ENCODE measurements at places on chromosomes 6 and 20.

DNA sequence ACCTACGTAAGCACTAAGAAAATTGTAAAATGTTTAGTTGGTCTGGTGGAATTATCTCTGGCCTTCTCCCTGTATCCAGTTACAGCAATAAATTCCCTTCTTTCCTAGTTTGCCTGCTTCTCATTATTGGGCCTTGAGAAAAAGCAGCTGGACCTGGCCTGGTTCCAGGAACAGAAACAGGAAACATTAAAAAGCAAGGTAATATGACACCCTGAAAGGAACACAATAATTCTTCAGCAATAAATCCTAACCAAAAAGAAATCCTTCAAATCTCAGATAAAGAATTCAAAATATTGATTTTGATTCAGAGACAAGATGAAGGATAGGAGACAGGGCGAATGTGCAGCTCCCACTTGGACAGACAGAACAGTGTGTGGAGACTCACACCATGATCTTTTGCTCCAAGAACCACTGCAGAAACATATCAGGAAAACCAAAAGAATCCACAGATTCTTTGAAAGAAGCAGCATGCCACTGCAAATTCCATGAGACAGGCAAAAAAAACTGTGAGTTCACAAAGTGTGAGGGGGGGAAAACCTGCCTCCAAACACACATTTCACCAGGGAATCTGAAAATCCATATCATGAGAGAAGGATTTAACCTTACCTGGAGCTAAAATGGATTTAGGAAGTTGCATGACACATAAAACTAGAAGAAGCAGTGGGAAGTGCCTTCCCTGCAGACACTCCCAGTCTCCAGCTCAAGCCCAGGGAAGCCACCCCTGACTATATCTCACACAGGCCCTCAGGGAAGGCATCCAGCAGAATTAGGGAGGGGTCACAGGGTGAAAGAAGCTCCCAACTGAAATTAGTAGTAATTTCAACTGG is 28.9 kb downstream of the TREM1 start:
- no peak for DNase-seq

GRCh38 chr6:81748994-81749393 is 3.5 kb downstream of the TENT5A start:
- no peak for DNase-seq

DNA sequence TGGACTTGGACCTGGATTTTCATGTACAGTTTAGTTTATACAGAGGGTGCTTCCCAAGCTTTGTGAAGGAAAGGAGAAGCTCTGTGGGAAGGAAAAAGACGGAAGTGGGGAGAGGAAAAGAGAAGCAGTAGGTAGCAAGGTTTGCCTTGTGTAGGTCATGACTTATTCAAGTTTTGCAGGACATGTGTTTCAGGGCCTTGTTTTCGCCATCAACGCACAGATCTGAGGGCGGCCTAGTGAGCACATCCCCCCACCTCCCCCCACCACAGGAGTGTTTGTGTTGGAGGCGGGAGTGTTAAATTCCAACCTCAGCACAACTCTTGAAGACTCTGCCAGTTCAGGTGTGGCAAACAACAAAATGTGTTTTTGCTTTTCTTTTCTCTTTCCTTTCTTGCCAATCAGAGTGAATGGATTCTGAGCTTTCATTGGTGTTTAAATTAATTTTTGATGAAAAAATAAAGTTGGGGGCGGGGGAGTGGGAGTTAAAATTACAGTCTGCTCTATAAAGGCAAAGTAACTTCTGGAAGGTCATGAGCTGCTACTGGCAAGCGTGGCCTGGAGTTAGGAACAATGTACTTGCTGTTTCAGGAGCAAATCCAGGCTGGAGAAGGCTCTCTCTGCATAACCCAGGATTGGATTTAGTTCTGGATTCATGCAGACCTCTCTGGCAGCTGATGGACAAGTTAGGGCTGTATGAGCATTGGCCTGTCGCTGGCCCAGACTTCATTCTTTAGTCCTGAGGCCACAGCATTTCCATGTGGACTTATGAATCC is 338.5 kb downstream of the CD83 start:
- no peak for DNase-seq

DNA sequence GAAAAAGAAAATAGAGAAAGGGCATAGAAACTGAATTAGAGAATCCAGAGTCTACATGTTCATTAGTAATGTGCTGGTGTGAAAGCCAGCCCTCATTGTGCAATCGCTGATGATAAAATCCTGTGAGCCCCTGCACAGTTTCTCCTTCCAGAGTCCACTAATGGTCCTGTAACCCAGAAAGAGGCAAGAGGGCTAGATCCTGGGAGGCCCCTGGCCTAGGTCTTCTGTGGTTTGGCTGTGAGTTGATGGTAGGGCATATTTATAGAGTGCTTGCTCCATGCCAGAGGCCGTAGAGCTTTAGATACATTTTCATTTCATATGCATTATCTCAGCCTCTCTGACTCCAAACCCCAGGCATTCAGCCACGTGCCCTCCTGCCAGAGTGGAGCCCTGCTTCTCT is 94.9 kb upstream of the MTHFD1L start:
- no peak for DNase-seq

DNA sequence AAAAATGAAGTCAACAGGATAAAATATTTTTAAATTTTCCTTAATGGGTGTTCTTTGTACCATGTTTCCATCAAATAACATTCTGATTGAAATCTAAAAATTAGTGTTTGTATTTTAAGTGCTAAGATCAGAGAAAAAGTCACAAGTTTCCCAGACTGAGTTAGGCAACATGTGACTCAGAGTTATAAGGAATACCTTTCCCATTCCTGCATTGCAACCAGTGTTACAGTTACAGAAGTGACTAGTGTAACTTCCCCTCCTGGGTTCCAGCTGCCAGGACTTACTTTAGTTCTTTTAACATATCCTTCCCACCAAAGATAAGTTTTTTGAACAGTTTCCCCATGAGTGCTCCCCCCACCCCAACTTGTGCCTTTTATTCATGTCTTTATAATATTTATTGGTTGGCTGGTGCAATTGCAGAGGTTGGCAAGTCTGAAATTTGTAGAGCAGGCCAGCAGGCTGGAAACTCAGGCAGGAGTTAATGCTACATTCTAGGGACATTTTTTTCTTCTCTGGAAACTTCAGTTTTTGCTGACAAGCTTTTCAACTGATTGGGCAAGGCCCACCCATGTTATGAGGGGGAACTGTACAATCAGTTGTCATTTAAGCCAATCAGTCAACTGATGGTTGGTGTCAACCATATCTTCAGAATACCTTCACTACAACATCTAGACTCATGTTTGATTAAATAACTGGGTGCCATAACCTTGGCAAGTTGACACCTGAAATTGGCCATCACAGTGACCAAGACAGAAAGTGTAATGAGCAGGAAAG is 22.9 kb upstream of the ESR1 start:
- DNase-seq: no peak

- DNase-seq: no peak
Observed at GRCh38 chr6:169905041-169905807, 153.8 kb downstream of the ERMARD start.

- DNase-seq: no peak
Observed at GRCh38 chr6:45351667-45352066, 23.5 kb downstream of the RUNX2 start.

- no peak for DNase-seq
Observed at GRCh38 chr6:140850438-140850837, 1282.3 kb upstream of the GJE1 start.

GRCh38 chr6:33979750-33980149 is 166.1 kb downstream of the GRM4 start:
- DNase-seq: peak; percentile 6
